ENCODE measurements at places on chromosomes 7 and 10.

DNA sequence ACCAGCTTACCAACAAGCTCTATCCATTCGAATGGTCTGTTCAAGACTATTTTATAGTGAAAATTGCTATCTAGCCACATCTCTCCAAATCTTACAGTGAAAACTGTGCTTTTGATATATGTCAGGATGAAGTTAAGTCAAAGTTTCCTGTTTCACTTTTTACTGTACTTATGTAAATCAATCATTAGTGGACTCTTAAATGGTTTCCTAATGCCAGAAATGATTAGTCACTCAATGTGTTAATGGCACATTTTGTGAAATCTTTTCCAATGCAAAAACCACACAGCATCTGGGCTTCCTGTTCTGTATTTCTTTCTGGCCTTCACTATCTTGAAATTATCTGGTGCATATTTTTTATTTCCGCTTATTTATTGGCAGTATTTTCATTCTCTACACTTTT is 87.3 kb upstream of the STEAP1B start:
- DNase-seq, result no peak

DNA sequence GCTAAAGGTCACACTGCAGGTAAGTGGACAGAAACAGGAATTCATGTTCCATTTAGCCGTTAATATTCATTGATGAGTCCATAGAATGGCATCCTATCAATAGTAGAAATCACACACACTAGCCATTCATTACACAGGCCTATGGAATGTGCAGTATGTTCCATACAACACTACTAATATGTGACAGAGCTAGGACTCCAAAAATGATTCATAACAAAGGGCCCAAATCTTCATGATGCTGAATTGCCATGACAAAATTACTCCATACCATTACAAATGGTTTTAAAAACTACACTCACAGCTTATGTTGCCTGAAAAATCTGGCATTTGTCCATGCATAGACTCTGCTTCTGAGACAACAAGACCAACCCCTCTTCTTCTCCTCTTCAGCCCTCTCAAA is 549.1 kb downstream of the XPNPEP1 start:
- DNase-seq, result no peak

- no peak for DNase-seq
Observed at GRCh38 chr10:20254078-20254477, 437.8 kb downstream of the PLXDC2 start.

GRCh38 chr10:132450466-132450824 is 53.4 kb downstream of the PWWP2B start:
- DNase-seq, result no peak

- no peak for DNase-seq
Observed at GRCh38 chr7:150851492-150852370, 586 bp upstream of the AOC1 start.

DNA sequence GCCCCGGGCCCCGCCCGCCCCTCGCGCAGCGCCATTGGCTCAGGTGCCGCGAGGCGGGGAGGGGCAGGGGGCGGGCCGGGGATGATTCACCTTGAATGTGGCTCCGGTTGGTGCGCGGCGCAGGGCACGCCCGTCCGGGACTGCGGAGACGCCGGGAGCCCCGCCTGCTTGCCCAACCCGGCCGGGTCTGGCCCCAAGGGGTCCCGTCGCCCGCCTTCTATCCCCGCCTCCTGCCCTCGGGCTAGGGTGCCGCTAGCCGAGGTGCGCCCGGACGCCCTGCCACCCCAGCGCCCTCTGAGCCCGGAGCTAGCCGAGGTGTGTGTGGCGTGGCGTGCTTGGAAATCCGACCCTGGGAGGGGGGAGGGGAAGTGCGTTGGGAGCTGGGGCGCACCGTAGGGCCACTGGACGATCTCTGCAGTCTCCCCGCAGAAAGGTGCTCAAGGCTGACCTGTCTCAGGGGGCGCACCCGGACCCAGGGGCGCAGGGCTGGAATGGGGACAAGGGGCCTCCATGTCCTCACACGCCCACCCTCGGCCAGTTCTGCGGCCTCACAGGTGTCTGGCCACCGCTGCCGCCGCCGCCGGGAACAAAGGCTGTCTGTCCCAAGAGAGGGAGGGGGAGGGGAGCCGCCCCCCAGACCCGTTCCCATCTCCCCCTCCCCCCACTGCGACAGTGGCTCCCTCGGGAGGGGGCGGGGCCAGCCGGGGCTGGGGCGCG is 168.9 kb downstream of the NRF1 start:
- DNase-seq, result peak; percentile 71

- DNase-seq, result peak; percentile 5
Observed at GRCh38 chr7:158025686-158026600, 561.7 kb downstream of the PTPRN2 start.

- no peak for DNase-seq
Observed at GRCh38 chr7:139259142-139259541, 28.1 kb downstream of the UBN2 start.

- DNase-seq, result no peak
Observed at GRCh38 chr10:91366704-91367103, 43.4 kb upstream of the HECTD2 start.

- no peak for DNase-seq
Observed at GRCh38 chr10:112639298-112639697, 192.3 kb downstream of the VTI1A start.

DNA sequence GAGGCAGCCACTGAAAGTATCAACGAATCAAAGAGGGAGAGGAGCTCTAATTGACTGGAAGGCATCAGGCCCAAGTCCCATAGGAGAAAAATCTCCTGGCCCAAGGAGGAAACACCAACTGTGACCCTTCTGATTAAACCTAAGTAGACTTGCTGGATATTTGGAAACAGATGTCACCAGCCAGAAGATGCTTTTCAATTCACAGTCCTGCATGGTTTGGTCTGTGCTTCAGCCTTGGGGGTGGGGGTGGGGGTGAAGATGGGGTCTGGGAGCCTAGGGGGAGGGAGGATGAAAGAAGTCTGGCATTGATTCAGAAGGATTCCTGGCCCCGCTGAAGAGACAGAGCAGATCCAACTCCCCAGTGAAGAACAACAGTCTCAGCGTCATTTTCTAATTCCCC is 623.7 kb downstream of the PARD3 start:
- no peak for DNase-seq

GRCh38 chr7:151775547-151776443 is 101.1 kb downstream of the PRKAG2 start:
- DNase-seq, result no peak

DNA sequence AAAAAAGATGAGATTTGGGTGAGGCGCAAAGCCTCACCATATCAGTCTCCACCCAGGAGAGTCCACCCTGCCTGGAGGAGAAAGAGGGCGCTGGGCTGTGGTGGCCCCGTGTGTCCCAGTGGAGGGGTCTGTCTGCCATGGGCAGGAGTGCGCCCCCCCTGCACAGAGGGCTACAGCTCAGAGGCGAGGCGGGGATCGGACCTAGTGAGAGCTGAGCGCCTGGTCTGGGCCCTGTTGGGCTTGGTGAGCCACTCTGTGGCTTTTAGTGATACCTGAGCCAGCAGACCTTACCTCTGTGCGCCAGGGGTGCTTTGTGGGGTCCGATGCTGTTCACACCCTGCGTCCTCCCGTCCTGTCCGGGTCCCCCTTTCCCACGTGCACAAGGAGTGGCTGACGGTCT is 25.9 kb upstream of the GNA12 start:
- no peak for DNase-seq

- DNase-seq, result no peak
Observed at GRCh38 chr10:71923138-71923692, 41.0 kb upstream of the CHST3 start.

DNA sequence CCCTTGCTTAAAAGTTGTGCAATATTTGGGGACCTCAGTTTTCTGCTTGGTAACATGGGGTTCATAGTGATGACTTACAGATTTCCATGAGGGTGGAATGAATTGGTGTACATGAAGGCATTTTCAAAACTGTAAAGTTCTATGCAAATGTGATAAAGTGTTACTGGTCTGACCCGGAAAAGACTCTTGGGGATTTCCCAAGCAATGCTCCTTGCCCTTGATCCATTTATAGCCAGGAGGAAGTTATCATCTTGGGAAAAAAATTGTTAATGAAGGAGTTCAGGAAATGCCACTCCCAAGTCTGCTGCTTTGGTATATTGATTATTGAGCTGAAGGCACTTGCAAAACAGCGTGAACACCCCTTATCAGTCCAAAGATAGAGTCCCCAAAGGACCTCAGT is 96.3 kb upstream of the ZPBP start:
- DNase-seq, result no peak

DNA sequence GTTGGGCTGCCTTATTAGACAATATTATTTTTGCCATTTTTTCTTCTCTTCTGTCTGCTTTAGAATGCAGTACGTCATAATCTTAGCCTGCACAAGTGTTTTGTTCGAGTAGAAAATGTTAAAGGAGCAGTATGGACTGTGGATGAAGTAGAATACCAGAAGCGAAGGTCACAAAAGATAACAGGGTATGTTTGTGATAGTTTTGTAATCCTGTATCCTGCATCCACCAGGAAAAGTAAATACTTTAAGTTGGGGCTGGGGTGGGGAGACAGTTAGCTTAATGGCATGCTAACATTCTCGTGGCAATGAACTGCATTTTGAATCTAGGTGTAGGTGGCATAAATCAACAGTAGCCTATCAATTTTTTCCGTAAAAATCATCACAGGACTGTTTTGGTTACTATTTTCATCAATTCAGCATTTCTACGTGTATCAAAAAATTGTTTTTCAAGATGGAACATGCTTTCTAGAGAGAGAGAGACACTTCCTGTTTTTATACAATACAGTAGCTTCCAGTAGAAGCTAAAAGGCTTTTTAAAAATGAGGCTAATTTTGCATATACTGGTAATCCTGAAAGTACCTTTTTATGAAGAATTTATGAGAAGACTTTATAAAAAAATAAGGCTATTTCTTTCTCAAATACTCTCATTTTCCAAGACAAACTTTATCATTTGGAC is 247.5 kb downstream of the FOXP2 start:
- DNase-seq, result no peak

- no peak for DNase-seq
Observed at GRCh38 chr7:52120912-52121311, 804.3 kb upstream of the COBL start.

- DNase-seq, result no peak
Observed at GRCh38 chr10:75261813-75262705, 26.3 kb upstream of the COMTD1 start.

DNA sequence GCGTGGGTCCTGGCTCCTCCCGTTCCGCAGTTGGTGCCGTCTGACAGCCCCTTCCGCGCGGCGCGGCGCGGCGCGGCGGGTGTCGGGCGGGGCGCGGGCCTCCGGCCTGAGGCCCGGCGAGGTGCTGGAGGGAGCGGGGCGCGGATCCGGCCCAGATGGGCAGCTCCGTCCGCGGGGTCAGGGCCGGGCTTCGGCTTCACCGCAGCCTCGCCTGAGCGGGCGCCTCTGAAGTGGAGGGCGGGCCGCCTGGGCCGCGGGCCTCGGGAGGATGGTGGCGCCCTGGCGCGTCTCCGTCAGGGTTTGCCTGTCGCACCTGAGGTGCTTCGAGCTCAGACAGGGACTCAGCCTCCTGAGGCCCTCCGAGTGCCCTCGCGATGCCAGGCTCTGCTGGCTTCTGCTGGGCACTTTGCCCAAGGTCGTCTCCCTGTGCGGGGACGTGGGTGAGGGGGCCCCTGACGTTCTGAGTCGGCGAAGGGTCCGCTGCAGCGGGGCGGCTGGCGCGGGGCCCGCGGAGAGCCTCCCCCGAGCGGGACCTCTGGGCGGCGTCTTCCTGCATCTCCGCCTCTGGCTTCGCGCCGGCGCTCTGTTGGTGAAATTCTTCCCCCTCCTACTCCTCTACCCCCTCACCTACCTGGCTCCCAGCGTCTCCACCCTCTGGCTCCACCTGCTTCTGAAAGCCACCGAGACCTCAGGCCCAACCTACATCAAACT is 473 bp downstream of the ADCK2 start:
- peak; percentile 82 for DNase-seq
